ENCODE measurements at places on chromosomes 7 and 10.

DNA sequence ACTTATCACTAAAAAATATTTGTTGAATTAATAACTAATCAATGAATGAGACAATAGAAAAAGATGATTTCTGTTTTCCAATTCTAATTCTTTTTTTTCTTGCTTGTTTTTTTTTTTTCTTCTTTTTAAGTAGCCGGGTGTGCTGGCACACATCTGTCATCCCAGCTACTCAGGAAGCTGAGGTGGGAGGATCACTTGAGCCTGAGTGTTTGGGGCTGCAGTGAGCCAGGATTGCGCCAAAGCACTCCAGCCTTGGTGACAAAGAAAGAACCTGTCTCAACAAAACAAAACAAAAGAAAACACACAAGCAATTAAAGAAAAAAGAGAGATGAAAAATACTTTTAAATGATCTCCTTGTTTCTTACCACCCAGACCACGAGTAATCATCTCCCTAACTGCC, 1109.3 kb downstream of the REEP3 start:
- no peaks in the 10 kb centered on the region for H3K36me3 ChIP-seq
- no peak overlapping the region for H3K4me3 ChIP-seq
- no peaks in the 10 kb centered on the region for H3K4me1 ChIP-seq
- no peak overlapping the region for H3K27ac ChIP-seq
- DNase-seq = no peak
- H3K27me3 ChIP-seq = no peaks in the 10 kb centered on the region

- H3K4me1 ChIP-seq = peaks cover 5% of the 10 kb centered on the region
- no peaks in the 10 kb centered on the region for H3K36me3 ChIP-seq
- no peaks in the 10 kb centered on the region for H3K27me3 ChIP-seq
- H3K4me3 ChIP-seq = no peak overlapping the region
Observed at GRCh38 chr7:36264123-36264801, 111.2 kb downstream of the EEPD1 start.

GRCh38 chr7:100567031-100567730, 6.5 kb downstream of the SAP25 start:
- peaks cover 8% of the 10 kb centered on the region for H3K36me3 ChIP-seq
- DNase-seq = no peak
- H3K4me1 ChIP-seq = peaks cover 33% of the 10 kb centered on the region

- peak overlapping the region; percentile 55 for H3K4me3 ChIP-seq
- H3K36me3 ChIP-seq = peaks cover 4% of the 10 kb centered on the region
- peaks cover 7% of the 10 kb centered on the region for H3K27me3 ChIP-seq
- peaks cover 33% of the 10 kb centered on the region for H3K4me1 ChIP-seq
Observed at GRCh38 chr10:6401558-6402348, 178.3 kb downstream of the PRKCQ start.

GRCh38 chr10:3701491-3701890, 83.5 kb downstream of the KLF6 start:
- H3K27ac ChIP-seq = no peak overlapping the region
- H3K4me1 ChIP-seq = no peaks in the 10 kb centered on the region
- no peaks in the 10 kb centered on the region for H3K36me3 ChIP-seq
